Activated CD4-positive, alpha-beta T cell treated with anti-CD3 and anti-CD28 coated beads for 48 hours (primary cell): ENCODE measurements at places on chromosomes 1 and 21.

DNA sequence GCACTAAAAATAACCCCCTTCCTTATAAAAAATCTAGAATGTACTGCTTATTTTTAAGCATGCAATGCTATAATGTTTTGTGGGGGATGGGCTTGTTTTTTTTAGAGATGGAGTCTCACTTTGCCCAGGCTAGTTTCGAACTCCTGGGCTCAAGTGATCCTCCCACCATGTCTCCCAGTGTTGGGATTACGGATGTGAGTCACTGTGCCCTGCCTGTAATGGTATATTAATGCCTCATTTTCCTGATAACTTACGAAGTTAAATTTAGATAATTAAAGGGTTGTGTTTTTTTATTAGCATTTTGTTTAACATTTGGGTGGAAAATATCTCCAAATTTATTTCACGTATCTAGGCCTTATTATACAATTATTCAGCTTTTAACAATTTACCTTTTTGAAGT is 6.5 kb downstream of the RNF11 start:
- DNase-seq, result no peak

GRCh38 chr1:40893946-40894345 is 31.8 kb upstream of the CITED4 start:
- DNase-seq, result no peak

DNA sequence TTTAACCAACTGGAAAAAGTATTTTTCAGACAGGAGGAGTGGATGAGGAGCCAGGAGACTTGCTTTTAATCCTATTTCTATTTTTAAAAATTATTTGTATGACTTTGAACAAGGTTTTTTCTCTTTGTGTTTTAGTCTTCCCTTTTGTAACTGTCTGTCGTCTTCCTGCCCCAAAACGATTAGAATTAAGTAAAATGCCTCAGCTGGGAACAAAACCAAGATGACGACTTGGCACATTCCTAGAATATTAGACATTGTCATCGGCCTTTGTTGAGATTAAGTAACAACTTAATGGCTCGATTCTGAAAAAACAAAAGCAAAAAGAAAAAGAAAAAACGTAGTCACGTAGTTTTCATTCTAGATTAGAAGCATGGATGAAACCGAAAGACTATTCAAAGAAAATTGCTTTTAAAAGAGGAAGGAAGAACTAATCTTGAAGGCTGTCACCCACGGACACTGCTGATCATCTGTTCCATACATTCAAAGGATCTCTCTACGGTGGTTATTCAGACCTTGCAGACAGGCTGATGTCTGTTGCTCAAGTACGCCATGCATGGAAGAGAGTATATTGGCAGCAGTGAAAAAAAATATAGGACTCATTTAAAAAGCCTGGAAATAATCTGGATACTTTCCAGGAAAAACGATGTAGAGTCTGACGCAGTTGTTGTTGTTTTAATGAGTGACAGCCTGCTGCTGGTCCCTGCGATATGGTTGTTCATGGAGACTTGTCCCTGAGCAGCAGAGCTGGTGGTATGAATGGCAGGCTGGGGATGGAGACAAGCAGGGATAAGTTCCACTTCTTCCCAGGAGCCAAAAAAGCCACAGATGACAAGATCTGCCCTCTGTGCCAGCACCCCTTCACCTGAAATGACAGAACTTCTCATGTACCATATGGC is 16.8 kb downstream of the GNG4 start:
- DNase-seq, result no peak

DNA sequence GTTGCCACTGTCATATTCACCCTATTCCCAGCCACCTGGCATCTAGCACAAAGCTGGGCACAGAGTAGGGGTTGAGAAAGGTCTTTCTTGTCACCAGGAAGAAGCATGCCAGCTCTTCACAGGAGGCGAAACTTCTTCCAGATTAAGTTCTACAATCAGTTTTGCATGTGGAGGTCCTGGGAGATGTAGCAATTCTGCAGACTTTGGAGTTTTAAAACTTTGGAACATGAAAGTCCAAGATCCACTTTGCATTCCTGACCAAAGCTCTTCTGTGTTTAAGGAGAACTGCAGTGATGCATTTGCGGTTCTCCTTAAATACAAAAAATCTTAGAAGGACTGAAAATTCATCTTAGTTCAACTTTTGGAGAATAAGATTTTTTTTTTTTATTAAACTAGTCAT is 258.5 kb upstream of the USP24 start:
- DNase-seq, result no peak

- no peak for DNase-seq
Observed at GRCh38 chr1:172359491-172359999, 60.9 kb upstream of the C1orf105 start.

DNA sequence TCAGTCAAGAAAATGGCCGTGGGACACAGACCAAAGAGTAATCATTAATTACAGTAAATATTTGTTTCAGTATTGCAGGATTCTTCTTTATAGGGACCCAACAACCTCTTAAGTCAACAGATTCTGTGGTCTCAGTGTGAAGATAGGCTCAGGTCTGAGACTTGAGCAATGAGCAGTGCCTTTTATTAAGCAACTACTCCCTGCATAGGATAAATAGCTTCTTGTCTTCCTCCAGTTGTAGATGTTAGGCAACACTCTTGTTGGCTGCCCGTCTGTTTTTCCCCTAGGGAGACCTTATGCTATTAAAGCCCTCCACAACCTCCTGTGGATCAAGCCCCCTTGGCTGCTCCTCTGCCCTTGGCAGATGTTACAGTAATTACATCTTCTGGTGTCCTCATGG is 1.8 kb upstream of the OMA1 start:
- no peak for DNase-seq

DNA sequence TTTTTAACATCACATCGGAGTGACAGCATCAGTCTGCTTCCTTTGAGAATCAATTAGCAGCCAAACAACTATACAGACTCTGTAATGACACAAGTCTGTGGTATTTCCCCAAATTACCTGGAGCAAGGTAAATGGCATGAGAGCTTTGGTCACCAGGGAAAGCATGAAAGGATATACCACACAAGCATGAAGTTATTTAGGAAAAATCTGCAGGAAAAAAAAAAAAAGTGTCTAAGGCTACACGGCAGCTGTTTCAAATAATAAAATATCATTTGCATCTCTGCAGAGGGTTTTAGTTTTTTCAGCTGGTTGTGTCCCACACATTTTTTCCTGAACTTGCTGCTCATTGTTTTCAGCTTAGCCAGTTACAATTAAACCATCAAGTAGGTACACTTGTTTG is 234.7 kb downstream of the TTLL7 start:
- DNase-seq, result no peak

DNA sequence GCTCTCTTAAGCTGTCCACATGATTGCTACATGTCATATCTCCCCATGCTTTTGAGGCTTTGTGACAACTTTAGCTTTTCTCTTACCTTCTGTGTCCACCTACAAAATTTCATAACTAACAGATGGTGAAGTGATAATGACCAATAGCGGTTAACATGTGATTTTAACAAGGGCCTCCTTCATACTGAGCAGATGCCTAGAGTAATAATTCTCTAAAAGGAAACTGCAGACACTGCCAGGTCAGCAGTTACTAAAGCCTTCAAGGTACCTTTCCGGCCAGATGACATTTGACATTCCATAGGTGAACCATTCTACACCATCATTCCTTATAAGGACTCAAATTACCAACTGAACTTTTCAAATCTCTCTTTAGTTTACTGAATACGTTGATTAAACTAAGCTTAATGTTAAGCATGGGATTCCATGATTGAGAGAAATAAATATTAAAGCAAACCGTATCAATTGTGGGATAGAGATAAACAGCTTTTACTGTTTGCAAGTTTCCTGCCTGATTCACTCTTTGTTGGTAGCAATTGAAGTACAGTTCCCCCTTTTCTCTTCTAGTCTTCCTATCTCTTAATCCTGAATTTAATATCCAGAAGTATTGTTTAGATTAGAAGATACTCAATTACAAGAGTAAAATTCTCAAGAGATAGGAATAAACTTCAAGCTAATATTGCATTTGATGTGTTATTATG is 205.1 kb downstream of the PLA2G4A start:
- no peak for DNase-seq

DNA sequence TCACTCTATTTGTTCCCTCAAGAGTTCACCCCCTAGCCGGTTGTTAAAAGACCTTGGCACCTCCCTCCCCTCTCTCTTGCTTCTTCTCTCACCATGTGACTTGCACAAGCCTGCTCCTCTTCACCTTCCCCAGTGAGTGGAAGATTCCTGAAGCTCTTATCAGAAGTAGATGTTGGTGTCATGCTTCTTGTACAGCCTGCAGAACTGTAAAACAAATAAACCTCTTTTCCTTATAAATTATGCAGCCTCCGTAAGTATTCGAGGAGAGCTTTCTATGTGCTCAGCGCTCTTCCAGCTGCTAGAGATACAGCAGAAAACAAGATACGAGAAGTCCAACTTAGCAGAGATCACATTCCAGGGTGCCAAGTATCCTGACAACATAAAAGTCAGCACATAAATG is 147.0 kb upstream of the RUNX1 start:
- DNase-seq, result no peak

DNA sequence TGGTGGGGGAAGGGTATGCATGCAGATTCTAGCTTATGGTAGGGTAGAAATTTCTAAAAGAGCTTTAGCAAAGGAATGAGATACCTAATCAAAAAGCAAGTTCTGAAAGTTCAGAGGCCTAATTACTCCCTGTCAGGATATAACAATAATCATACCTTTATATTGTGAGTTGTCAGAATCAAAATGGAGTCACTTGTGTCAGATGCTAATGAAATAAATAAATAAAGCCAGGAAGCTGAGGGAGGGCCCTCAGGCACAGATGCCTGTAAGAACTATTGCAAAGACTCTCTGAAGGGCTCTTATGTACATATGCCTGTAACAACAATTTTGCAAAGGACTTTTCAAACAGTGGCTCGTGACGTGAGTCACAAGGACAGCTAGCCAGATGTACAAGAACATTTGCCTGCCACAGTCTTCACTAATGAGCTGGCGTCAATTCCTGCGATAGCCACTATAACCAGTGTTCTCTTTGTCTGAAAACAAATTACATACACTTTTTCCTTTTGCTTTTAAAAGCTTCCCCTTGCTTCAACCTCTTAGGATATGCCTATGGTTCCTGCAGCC is 27.4 kb upstream of the DNASE2B start:
- DNase-seq, result no peak

DNA sequence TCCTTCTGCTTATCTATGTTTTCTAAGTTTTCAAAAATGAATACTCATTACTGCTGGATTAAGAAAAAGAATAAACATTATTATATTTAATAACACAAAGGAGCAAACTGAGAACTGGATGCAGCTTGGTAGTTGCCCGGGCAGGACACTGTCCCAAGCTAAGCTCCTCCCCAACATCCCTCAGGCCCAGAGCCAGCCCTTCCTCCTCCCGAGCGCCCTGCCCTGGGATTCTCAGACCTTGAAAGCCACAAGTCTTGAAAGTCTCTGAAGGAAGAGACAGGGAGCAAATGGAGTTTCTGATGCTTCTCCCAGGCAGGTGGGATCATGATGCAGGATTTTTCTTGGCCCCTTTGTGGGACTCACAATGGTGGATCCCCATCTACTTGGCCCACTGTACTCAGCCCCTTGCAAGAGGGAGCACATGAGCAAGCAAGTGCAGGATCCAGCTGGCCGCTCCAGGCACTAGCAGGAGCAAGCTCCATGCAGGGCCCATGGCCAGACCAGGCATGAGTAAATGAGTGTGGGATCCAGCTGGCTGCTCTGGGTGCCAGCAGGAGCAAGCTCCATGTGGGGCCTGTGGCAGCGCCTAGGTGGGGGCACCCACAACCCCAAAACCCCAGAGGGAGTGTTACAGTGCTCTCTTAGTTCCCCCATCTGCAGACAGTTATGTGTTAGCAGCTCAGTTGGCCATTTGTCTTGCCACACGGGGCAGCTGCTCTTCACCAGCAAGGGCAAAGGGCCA is 32.1 kb upstream of the RAB4A start:
- no peak for DNase-seq

DNA sequence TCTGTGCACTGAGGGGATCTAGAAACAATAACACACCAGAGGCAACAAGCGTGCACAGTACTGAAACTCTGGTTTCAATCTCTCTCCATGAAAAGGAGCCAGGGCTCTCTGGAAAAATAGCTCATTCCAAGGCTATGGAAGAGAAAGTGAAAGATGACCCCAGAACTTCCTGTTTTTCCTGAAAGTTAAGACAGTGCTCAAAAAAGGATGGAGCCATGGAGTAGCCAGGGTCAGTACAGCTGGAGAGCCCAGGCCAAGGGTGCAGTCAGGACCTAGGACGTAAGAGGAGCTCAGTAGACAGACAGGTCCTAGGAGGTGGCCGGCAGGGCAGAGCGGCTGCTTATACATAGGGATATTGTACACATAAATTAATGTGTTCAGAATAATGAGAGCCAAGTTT is 19.1 kb downstream of the NOL9 start:
- DNase-seq, result no peak

DNA sequence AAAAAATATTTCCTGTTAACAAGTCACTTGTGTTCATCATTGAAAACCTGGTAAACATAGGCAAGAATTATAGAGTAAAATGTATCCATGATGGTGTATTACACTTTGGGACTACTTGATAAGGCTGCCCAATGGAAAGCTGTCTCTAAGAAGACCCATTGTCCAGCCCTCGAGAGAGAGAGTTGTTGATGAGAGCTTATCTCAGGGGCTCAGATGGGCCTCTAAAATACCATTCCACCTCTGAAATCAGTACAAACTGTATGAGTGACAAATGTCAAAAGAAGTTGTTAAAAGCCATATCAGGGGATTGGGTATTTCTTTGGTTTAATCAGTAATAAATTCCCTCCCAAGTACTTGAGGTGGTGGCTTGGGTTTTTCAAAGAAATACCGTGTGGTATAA is 96.1 kb downstream of the KCNK1 start:
- DNase-seq, result no peak

GRCh38 chr1:24553931-24554330 is 2.0 kb upstream of the NCMAP start:
- DNase-seq, result no peak

GRCh38 chr1:189657715-189658114 is 819.9 kb downstream of the BRINP3 start:
- no peak for DNase-seq

GRCh38 chr1:4061521-4062031 is 161.5 kb upstream of the C1orf174 start:
- no peak for DNase-seq

GRCh38 chr1:12142141-12142823 is 24.5 kb upstream of the TNFRSF1B start:
- DNase-seq, result no peak

- DNase-seq, result no peak
Observed at GRCh38 chr1:178580876-178581275, 68.0 kb downstream of the TEX35 start.

- no peak for DNase-seq
Observed at GRCh38 chr1:190416239-190416638, 61.4 kb downstream of the BRINP3 start.
